DMS53 (cell line): ENCODE measurements at places on chromosomes 13 and 19.
A peak's percentile ranks its signal among the peaks of the same experiment; 100 is the strongest.

- DNase-seq: peak; percentile 38
Measured at GRCh38 chr19:46772170-46773017, 16.0 kb downstream of the SLC1A5 start.

GRCh38 chr13:71213252-71213821 lies 653.7 kb downstream of the DACH1 start:
- DNase-seq: no peak

GRCh38 chr13:36130552-36131221 lies 495 bp downstream of the DCLK1 start:
- peak; percentile 75 for DNase-seq

DNA sequence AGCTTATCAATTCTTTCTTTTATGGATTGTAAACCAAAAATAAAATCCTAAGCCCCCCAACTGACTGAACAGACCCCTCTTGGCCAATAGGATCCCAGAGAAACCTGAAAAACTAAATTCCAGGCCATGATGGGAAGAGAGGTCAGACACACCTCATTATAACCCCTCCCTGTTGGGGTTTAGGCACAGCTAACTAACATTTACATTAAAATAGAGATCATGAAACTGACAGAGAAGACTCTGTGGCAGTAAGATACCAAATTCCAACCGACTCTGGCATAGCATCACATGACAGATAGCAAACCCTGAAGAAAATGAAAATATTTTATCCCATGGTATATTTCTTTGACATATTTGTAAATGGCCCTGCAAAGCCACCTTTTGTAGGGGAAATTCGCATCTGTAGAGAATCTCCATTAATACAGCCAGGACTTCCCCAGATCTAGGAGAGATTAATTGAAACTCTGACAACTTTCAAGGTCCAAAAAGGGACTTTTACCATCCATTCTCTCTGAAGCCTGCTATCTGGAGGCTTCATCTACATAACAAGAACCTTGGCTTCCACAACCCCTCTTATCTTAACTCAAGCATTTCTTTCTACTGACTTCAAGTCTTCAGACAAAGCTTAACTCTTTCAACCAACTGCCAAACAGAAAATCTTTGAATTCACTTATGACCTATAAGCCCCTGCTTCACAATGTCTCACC lies 27.1 kb upstream of the GAS6 start:
- no peak for DNase-seq

DNA sequence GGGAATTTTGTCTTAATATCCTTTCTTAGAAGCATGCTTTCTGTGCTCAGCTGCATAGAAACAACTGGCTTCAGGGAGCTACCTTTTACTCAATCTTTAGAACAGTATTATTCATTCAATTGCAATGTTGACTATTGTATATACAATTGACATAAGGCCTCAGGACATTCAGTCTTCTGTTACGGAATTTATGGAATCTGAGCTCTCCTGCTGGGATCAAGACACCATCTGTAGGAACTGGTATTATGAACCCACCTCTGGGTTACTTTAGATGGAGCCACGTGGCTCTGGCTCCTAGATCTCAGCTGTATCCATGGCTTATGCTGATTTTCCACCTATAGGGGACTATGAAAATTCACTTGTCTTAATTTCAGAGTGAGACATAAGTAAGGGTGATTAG lies 716.2 kb upstream of the GPC6 start:
- no peak for DNase-seq

DNA sequence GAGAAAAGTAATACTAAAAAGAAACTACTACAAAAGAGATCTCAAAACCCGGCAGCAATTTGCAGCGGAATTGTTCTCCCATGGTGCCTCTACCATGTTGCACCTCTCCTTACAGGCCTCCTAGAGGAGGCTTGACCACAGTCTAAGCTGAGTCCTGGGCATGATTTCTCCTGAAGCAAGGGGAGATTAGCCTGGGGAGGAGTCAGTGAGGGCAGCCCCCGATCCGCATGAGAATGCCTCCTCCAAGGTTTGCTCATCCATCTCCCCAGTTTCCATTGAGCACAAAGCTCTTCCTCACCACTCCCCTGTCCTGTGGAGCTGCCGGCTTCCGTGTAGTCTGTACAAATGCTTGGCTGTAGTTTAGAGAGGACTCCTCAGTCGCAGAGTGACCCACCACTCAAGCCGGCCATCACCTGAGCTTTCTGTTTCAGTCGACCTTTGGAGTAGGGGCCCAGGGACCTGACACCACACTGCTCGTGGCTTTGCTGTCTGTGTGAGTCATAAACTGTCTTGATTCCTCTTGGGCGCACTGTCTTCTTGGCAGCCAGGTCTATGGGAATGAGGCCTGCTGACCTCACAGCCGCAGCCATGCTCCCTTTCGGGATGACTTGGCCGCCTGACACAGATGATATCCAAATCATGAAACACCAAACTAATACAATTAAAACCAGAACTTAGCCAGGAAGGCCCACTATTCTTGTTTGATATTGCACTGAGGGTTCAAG lies 72.3 kb downstream of the C1QTNF9 start:
- DNase-seq: no peak

GRCh38 chr13:73231471-73231870 lies 172.7 kb downstream of the KLF5 start:
- no peak for DNase-seq

DNA sequence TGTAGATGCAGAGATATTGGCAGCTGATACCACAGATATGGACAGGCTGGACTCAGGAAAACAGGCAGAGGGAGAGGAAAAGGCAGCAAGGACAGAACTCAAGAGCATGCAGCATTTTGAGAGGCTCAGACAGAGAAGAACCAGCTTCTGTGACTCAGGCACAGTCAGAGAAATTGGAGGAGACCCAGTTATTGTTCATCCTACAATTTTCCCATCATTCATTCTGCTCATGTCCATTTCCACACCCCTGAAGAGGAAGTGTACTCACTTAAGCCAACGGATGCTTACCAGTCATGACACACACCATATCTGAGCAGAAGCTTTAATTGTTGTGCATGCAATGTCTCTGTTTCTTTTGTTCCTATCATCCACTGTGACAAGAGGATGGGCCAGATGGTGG lies 359.8 kb upstream of the HTR2A start:
- peak; percentile 17 for DNase-seq

DNA sequence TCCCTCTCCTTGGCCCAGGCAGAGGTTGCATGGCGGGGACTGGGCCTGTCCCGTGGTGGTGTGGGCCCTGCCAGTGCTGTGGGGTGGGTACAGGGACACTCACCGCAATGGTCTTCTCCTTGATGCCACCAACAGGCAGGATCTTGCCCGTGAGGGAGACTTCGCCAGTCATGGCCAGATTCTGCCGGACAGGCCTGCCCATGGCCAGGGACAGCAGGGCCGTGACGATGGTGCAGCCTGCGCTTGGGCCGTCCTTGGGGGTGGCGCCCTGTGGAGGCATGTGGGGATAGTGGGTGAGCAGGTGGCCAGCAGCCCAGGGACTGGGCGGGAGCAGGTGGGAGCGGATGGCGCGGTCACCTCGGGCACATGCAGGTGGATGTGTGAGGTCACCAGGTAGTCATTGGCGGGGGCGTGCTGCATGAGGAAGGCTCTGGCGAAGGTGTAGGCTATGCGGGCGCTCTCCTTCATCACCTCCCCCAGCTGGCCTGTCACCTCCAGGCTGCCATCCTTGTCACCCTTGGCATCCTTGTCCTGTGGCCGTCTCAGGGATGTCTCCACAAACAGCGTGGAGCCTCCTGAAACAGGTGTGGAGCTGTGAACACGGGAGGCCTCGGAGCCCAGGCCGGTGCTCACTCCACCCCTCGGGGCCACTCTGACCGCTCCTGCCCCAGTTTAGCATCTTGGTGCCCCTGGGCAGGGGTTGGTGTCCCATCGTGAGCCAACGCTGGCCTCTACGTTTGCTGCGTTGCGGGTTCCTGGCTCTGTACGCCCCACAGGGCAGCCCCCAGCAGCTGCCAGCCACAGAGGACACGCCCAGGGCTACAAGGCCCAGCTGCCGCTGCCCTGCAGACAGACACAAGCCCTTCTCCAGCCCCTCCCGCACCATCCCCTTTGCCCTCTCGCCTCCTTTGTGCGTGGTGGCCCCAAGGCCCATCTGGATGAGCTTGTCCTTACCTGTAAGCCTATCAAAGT lies 3.4 kb downstream of the RPL36 start:
- peak; percentile 37 for DNase-seq

DNA sequence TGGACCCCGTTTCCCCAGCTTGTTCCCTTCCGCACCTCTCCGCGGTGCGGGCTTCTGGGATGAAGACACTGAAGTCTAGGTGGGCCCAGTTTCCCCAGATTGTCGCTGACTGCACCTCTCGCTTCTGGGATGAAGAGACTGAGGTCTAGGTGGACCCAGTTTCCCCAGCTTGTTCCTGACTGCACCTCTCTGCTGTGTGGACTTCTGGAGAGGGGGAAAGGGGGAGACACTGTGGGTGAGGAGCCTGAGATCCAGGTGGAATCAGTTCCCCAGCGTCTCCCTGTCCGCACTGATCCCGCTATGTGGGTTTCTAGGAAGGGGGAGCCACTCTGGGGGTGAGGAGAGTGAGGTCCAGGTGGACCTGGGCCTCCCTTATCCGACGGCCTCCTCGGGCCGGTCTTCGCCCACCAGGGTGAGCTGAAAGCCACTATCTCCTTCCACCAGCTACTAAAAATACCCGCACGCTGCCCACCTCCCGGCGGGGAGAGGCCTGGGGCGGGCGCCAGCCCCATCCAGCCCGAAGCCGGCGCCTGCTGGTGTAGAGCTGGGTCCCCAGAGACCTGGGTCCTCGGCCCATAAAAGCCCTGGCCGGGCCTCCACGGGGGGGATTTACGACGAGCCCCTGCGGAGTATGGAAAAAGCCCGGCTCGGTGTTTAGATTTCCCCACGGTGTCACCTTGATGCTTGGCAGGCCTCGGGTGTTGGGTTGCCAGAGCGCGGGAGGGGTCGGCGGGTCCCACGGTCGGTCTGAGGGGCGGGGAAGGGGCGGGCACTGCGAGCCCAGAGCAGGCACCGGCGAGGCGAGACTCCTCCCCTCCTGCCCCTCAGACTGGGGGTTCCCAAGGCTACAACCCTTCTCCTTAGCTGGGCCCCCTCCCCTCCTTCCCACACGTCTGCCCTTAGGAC lies 10.6 kb downstream of the FUT6 start:
- peak; percentile 42 for DNase-seq

DNA sequence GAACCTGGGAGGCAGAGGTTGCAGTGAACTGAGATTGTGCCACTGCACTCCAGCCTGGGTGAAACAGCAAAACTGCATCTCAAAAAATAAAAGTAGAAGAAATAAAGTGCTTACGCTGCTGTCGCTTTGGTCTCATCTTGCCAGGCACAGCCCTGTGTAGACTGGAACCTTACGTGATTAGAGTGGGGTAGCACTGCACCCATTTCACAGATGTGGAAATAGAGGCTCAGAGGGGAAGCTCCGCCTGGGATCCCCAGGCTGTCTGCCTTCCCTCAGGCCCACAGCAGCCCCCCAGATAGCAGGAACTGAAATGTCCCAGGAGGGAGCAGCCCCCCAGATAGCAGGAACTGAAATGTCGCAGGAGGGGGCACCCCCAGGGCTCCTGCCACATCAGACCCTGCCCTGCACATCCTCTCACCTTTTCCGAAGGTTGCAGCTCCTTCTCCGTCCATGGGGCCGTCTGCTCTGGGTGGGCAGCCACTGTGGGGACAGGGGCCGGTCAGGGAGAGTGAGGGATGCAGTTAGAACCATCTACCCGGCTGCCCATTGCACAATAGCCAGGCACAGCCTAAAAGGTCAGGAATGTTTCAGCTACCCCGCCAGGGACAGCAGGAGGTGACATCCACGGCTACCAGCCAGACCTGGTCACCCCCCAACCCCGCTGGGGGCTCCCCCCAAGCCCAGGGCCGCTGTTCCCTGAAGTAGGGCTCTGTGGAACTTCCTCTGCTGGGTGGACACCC lies 1.9 kb downstream of the PLIN4 start:
- no peak for DNase-seq

DNA sequence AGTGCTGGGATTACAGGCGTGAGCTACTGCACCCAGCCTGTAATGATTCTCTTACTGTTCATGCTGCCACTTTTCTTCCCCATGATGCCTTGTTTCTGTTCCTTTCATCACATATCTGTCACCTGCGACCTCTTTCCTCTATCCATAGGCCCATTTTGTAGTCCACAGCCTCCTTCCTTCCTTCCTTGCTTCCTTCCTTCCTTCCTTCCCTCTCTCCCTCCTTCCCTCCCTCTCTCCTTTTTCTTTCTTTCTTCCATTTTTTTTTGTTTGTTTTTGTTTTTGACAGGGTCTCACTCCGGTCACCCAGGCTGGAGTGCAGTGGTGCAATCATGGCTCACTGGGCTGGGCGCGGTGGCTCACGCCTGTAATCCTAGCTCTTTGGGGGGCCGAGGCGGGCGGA lies 4.2 kb downstream of the GYS1 start:
- DNase-seq: no peak

DNA sequence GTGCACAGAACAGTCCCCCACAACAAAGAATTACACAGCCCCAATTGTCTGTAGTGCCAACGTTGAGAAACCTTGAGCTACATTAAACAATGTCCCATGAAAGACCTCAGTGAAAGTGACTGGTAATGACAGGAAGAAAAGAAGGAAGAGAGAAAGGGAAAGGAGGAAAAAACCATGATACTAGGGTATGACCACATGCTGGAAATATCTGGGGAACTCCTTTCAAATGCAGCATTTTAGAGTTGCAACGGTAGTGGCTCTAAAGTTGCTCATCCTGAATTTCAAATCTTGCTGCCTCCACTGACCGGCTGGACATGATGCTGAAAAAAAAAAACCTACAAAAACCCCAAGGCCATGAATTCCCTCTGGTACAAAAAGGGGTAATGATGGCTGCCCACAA lies 26.5 kb downstream of the FPR3 start:
- DNase-seq: no peak

- DNase-seq: peak; percentile 42
Measured at GRCh38 chr19:44582581-44583265, 30.6 kb upstream of the IGSF23 start.

DNA sequence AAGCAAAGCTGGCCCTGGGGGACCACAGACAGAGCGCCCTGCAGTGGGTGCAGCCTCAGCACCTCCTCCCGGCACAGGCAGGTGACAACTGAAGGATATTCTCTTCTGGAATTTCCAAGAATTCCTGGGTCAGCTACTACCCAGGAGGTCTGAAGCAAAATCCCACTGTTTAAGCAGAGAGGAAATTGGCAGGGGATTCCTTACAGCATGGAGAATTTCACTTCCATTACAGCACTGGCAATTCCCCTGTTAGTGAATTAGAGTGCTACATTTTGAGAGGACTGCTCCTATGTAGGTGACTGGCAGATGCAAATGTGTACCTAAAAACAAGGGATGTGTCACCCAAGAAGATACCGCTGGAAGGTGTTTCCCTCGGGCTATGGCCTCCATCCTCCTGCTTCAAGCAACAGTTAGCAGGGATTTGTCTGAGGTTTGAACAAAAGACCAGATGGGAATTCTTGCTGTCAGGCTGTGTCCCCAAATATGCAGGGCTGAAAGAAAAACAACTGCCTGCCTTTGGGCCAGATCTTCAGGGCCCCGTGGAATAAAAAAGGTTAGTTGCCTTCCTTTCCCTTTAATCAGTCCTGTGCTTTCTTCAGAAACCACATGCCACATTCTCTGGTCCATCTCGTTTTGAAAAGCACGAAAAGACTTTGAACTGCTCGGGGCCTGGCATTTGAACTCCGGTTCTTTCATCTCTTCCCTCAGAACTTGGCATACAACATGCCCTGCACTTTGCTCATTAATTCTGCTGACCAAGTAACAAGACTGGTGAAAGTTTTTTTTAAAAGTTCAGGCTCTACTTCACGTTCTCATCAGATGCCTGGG lies 296.4 kb downstream of the DNAJC15 start:
- DNase-seq: no peak

GRCh38 chr13:45432737-45433380 lies 14.7 kb upstream of the SLC25A30 start:
- no peak for DNase-seq
